ENCODE measurements at places on chromosomes 3 and 15. TPM values are rescaled to one million over a fixed set of nuclear protein-coding genes. Genes with fewer than 3 reads are reported as not detected.

The CSTA gene
- total RNA-seq = 17.0 TPM

The GP9 gene
- total RNA-seq = not detected

The ADGRG7 gene
- not detected for total RNA-seq

The ZNF80 gene
- not detected for total RNA-seq

The GOLGA6L4 gene
- total RNA-seq = 2.6 TPM

The MAGEL2 gene
- 6.4 TPM for total RNA-seq

The IGSF11 gene
- total RNA-seq = 4.0 TPM

The SLC22A14 gene
- not detected for total RNA-seq

The GOLGA8M gene
- total RNA-seq = 0.10 TPM

The EPB42 gene
- total RNA-seq = 4.6 TPM

The TAGLN3 gene
- 1.6 TPM for total RNA-seq

The CCR2 gene
- 1.2 TPM for total RNA-seq

The CCDC13 gene
- 1.1 TPM for total RNA-seq

The LCMT2 gene
- 5.2 TPM for total RNA-seq

The SOX2 gene
- total RNA-seq = 10.4 TPM

The CRTC3 gene
- 31.5 TPM for total RNA-seq

The SLC7A14 gene
- total RNA-seq = 0.10 TPM

The PP2D1 gene
- not detected for total RNA-seq

The GPR15 gene
- not detected for total RNA-seq
